Endothelial cell (in vitro differentiated cells): ENCODE measurements at places on chromosomes 5 and 9. TPM values are rescaled to one million over a fixed set of nuclear protein-coding genes. Genes with fewer than 3 reads are reported as not detected.

INVS gene
- 21.6 TPM for total RNA-seq

IDNK gene
- 3.9 TPM for total RNA-seq

PCDHGA9 gene
- 3.1 TPM for total RNA-seq

- DNase-seq: no peak
These were observed 42.1 kb upstream of the ZNF622 start for GRCh38 chr5:16507716-16508115.

DNA sequence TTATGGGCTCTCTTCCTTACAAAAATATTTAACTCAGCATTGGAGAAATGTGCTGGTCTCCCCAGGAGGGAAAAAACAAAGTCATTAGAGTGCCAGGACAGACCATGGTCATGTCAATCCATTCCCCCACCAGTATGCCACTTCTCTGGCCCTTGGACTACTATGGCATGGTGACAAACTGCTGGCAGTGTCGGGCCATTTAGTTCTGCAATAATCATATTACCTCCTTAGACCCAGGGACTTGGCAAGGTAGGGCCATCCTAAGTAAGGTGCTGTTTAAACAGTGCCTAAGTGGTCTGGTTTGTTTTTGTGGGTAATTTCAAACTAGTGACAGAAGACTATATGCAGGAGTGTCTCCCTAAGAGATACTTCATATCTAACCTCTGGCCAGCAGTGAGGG is 177.8 kb upstream of the STK32A start:
- no peak for DNase-seq

GRCh38 chr9:5263351-5264218 is 32.4 kb downstream of the INSL4 start:
- DNase-seq: no peak

DNA sequence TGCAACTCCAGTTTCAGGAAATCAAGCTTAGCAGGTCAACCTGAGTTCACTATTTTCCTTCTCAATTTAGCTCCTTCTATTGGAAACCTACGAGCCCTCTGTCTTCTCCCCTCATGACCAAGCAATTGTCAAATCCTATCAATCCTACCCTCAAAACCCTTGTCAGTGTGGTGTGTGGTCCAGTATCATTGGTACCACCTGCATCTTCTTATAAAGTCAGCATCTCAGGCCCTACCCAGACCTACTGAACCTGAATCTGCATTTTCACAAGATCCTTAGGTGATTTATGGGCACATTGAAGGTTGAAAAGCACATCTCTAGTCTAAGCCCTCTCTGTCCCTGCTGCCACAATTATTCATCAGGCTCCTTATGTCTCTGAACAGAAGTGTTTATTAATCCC is 77.6 kb upstream of the NR4A3 start:
- no peak for DNase-seq

GRCh38 chr9:89721176-89721700 is 116.4 kb downstream of the GADD45G start:
- no peak for DNase-seq
